Caudate nucleus (tissue), 63 donors: ENCODE measurements at places on chromosomes 16 and 17.

DNA sequence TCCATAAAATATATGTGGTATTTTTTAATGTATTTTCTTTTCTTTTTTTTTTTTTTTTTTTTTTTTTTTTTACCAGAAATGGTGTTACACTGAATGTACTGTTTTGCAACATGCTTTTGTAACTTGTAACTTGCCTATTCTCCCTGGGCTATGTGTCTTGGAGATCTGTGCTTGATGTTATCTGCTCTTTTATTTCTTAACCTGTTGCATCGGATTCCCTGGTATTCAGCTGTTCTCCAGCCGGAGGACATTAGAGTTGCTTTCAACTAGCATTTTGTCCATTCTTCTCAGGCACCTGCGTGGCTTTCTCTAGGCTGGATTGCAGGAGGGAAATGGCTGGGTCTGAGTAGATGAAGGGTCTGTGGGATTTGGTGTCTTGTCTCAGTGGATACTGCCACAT lies 47.4 kb downstream of the KATNIP start:
- DNase-seq, result no peak

DNA sequence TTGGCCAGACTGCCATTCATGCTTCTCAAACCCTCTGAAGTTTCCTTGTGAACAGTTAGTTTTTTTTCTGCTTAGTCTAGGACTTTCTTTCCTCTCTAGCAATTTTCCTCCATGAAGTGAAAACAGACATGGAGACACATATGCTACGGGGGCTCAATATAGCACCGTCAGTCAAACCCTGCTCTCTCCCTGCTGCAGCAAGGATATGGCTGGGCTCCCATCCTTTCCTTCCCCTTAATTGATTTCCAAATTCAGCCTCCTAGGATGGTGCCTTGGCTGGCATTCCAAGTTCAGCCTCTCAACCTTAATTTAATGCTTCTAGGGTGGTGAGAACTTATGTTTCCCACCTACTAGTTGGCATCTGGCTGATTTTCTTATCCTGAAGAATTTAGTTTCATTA lies 436.7 kb downstream of the NPIPA7 start:
- DNase-seq, result no peak

DNA sequence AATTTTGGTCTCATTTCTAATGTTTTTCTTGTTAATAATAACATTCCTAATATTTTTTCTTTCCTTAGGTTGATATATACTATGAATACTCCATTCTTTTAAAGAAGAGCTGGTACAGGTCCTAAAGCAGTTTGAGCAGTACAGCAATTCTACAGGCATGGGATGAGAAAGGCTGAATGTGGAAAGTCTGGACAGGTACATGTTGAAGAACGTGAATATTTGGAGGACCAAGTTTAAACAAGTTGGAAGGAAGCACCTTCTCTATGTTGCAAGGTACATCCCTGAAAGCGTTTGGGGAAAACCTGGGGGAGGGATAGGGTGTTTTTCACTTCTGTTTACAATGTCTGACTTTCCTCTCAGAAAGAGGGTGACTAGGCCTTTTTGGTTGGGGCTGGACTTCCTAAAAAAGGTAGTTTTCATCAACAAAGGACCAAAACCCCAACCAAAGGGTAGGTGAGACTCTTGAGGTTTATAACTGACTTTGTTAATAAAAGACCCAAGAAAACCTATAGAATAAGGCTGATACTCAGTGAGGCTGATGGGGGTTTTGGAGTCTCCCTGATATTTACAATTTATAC lies 95.9 kb upstream of the AXIN2 start:
- no peak for DNase-seq

DNA sequence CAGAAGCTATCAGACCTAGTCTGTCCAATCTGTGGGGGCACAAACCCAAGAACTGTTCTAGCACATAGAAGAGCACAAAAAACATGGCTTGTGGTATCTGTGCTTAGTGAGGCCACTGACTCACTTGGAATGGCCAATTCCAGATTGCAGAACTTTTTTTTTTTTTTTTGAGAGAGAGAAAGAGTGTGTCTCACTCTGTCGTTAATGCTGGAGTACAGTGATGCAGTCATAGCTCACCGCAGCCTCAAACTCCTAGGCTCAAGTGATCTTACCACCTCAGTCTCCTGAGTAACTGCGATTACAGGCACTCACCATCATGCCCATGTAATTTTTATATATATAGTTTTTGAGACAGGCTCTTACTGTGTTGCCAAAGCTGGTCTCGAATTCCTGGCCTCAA lies 77.2 kb upstream of the CLEC3A start:
- no peak for DNase-seq

- DNase-seq, result no peak
Measured at GRCh38 chr17:53837131-53837530, 14.4 kb downstream of the KIF2B start.
